ENCODE measurements at places on chromosomes 3 and 15.

- DNase-seq, result no peak
Observed at GRCh38 chr15:41510728-41511127, 2.9 kb downstream of the LTK start.

DNA sequence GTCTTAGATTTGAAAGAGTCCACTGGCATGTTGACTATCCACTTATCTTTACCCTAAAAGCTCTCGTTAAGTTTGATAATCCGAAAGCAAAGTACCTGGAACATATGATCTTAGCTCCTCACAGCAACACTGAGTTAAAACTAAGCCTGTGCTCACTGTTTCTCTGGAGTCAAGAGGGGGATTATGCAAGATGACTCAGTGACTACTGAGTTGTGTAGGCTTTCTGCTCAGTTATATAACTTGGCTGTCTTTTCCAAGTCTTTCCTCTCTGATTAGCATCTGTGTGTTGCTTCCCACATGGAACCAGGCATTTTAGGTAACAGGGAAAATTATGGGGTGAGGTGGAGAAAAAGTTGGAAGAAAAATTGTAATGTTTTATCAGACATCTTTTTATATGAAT is 31.2 kb upstream of the MYO5C start:
- DNase-seq, result peak; percentile 21

DNA sequence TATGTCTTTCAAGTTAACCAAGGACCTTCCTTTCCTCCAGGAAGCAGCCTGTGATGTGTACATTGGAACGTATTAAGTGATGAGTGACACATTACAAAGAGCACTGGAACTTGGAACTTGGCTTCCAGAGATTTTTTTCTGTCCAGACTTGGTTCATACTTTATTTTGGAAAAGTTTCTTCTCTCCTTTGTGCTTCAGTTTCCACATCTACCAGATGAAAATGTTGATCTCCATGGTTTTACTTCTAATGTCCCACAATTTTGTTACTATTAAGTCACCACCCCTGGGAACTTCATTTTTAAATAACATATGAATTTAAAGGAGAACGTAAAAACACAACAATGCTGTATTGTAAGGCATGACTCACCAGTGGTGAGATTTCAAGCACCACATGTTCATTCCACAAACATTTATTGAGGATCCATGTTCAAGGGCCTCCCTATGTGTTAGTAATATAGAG is 290.7 kb upstream of the LMCD1 start:
- DNase-seq, result no peak

GRCh38 chr15:35633677-35634076 is 87.7 kb upstream of the DPH6 start:
- no peak for DNase-seq

DNA sequence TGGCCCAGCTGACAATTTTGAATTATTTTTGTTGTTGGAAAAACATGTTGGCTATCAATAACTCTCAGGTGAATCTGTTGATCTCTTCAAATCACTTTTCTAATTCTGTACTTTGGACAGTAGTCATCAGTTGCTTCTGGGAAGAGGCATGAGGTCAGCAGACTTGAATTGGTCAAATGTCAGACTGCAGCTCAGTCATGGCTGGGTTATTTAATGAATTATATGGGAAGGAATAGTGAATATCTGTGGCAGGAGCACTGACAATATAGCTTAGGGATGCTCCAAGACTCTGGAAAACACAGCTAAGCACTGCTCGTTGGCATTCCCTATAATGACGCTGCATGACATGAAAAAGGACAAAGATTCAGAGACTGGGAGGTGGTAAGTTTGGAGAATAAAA is 98.8 kb upstream of the GAP43 start:
- DNase-seq, result no peak

- DNase-seq, result no peak
Observed at GRCh38 chr3:127735767-127736693, 63.3 kb downstream of the ABTB1 start.

DNA sequence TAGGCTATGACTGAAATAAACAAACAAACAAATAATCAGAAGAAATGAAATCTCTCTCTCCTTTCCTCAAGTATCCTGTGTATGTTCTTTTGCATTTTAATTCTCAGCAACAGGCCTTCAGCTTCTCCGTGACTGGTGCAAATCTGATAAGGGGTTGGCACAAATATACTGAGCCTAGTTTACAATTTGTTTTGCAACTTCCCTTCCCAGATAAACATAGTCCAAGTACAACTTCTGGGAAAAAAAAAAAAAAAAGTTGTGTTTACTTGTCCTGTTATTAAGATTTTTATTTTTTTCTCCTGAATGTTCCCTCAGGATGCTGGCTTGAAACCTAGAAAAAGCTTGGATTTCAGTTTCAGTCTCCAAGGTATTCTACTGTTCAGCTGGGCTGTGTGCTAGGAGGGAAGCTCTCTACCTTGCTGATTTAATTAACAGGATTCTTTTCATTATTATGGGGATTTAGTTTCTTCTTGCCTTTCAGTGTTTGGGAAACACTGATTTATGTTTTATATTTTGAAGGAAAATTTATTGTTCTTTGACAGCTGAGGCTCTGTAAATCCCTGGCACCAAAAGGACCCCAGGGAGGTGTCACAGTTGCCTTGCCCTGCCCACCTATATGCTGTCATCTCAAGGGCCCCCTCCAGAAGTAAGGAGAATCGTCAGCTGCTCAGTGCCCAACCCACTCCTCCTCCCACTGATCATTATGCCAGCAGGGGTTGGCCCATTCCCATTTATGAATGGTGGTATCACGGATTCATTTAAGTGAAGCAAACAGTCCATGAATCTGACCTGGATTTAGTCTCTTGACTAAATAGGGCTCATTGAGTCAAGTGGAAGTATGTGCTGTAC is 185.2 kb downstream of the MEIS2 start:
- no peak for DNase-seq

- no peak for DNase-seq
Observed at GRCh38 chr15:88693191-88693590, 54.4 kb downstream of the ISG20 start.

DNA sequence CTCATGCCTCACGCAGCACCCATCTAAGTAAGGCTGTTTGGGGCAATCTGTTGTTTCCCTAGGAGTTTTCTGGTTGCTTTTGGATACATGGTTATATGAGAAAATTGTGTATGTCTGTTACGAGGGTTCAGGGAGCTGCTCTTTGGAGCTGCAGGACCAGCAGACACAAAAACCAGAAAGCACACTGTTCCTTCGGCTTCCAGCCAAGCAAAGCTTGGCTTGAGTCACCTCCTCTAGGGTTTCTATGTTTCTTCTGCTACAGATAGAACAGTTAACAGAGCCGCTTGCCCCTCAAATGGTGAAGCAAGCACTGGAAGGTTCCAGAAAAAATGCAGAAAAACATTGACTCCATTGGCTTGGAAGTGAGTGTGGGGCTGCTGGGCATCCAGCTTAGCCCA is 49.2 kb upstream of the CTDSPL start:
- no peak for DNase-seq

DNA sequence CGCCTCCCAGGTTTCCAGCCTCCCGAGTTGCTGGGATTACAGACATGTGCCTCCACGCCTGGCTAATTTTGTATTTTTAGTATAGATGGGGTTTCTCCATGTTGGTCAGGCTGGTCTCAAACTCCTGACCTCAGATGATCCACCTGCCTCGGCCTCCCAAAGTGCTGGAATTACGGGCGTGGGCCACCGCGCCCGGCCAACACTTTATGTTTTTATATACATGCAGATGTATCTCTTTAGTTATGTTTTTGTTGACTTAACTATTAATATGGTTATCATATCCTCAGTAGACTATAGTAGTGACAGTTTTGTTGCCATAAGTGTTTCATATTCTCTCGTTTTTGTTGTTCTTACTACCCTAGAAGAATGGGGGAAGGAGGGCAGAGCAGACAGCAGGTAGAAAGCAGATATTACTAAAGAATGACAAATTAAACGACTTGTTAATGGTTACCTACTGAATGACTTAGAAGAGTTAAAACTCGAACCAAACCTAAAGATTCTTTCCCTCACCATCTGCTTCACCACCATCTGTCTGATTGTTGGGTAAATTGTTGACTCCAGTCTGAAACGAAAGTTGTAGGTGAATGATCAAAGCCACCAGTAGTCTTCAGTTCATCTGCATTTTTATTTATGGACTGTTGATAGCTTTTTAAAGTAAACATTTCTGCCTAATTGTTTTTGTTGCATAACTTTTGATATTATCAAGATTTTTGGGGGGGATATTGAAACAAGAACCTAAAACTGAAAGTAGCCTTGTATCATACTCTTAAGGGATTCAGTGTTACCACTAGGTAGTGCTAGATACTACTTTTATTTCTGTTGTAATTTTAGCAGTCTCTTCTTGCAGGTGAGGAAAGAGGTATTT is 89.3 kb downstream of the RASA2 start:
- DNase-seq, result no peak

GRCh38 chr3:100046986-100047385 is 67.3 kb downstream of the FILIP1L start:
- no peak for DNase-seq

- DNase-seq, result no peak
Observed at GRCh38 chr3:179158336-179159039, 10.3 kb downstream of the PIK3CA start.

GRCh38 chr3:18012933-18013332 is 270.5 kb upstream of the TBC1D5 start:
- no peak for DNase-seq

- DNase-seq, result no peak
Observed at GRCh38 chr15:69939513-69940440, 157.9 kb downstream of the TLE3 start.

DNA sequence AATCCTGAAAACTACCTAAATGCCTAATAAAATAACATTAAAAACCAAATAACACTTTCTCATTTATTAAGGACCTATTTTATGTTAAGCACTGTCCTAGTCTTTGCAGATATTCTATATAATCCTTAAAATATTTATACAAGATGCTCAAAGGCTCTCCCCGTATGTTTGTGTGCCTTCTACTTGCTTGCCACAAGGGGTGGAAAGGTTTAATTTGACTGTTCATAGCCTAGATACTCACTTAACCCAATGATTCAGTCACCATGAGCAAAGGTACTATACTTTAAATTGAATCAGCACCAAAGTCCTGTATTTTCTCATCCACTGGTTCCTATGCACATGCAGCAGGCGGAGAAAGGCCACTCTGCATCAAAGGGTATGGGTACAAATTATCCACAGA is 32.0 kb downstream of the LSAMP start:
- no peak for DNase-seq

GRCh38 chr15:39156166-39156565 is 424.7 kb upstream of the THBS1 start:
- no peak for DNase-seq

GRCh38 chr3:12910356-12911099 is 69.2 kb upstream of the RPL32 start:
- DNase-seq, result no peak

- peak; percentile 69 for DNase-seq
Observed at GRCh38 chr3:141237701-141238521, 6.3 kb downstream of the PXYLP1 start.

DNA sequence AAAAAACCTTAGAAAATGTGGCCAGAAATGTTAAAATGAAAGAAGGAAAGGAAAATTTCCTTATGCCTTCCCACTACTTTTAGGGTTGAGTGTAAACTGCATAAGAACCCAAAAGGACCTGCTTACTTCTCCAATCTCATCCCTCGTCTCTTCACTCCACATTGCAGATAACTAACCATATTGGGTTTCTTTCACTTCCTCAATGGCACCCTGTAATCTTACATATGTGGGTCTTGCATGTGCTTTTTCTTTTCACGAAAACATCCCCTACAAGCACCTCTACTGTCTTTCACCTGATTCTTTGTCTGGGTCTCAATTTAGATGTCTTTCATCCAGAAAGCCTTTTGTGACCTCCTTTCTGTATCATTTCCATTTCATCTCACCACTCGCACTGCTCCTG is 23.1 kb downstream of the EOMES start:
- DNase-seq, result no peak

DNA sequence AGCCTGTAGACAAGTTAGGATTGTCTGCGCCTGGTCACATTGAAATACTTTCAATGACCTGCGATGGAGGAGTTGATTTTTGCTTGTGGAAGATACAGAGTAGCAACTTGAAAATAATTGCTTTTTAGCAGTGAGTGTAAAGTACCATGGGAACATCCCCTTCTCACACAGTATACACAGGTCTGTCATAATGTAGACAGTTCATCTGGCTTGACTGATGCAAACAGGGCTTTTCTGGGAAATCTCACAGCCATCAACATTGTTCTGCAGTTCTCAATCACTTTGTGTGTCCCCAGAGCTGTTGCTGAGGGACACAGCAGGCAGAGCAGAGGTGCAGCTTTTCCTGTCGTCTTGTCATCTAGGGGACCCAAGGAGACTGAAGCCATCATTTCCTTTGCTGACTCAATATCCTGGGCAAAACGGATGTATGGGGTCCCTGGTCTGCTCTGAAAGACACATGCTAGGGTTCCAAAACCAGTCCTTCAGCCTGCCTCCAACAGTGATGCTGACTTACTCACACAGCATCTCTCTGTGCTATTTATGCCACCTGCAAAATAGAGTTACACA is 5.3 kb upstream of the REC114 start:
- DNase-seq, result no peak

DNA sequence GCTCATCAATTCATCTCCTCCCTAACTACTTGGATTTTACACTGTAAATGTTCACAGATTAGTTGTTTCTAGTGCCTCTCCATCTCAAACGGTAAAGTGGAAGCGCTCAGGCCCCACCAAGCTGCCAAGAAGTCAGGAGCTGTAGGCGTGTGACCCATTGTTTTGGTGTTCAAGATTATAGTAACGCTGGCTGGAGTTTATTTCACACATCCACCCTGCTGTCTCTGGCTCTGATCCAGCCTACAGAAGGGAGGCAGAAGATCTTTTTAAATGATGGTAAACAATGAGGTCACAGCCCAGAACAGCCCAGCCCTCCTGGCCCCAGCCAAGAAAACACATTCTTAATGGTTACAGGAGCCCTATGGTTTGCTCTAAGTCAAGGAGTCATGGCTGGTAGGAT is 25.7 kb upstream of the GALNT15 start:
- DNase-seq, result no peak

- no peak for DNase-seq
Observed at GRCh38 chr3:63753567-63753966, 65.5 kb upstream of the C3orf49 start.

GRCh38 chr3:194494951-194495374 is 8.2 kb upstream of the ATP13A3 start:
- no peak for DNase-seq

DNA sequence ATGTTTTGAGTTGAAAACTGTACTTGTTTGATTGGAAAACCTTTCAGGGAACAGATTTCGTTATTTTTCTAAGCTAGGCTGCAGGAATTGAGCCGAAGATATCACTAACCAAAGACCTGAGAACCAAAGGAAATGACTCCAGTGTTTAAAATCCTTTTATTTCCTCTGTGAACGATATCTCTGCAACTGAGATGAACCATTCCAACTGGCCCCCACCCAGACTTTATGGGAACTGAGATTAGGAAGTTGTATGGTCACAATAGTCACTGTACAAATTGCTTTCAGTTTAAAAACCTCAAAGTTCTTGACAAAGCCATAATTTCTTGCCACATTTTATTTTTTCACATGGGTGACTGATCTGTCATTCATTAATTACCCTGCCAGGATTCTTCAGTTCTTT is 232.4 kb downstream of the RBMS3 start:
- DNase-seq, result no peak

Data from occipital lobe (tissue), 3 donors.